ENCODE measurements at places on chromosomes 16 and 17.

DNA sequence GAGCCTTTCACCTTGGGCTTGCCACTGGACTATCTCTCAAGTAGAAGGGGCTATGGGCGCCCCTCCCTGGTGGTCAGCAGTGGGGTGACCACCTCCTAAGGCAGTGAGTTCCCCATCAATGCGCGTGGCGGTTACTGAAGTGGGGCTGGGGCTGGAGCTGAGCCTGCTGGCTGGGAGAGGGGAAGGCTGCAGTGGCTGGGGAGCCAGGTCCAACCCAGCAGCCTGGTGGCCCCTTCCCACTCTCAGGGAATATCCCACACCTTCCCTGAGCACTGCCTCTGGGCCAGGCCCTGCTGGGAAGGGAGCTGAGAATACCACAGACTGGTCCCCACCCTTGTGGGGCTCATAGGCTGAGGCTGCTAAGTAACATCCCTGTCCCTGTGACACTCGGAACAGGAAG, 19.8 kb upstream of the MPRIP start:
- DNase-seq, result no peak

GRCh38 chr17:1491443-1492248, 840 bp downstream of the MYO1C start:
- DNase-seq, result no peak

DNA sequence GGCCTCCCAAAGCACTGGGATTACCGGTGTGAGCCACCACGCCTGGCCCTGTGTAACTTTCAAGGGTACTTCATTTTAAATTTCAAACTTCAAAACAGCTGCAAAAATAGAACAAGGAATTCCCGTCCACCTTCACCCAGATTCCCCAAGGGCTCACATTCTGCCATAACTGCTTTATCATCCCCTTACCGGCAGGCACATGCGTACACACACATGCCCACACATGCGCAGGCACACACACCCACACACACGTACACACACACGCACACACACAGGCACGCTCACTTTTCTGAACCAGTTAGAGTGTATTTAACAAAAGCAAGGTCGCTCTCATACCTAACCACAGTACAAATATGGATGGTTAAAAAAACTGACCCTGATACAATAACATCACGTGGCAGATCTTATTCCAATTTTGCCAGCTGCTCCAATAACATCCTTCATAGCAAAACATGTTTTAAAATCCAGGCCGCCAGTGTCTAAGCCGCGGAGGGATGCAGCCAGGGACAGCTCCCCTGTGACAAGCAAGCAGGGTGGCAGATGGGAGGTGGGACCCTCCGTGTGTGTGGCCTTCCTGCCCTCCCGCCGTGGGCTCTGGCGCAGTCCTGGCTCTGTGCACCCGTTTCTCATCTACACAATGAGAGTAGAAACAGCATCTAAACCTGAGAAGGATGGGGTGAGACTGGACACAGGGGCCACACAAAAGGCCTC, 23.1 kb downstream of the PDIA2 start:
- no peak for DNase-seq

DNA sequence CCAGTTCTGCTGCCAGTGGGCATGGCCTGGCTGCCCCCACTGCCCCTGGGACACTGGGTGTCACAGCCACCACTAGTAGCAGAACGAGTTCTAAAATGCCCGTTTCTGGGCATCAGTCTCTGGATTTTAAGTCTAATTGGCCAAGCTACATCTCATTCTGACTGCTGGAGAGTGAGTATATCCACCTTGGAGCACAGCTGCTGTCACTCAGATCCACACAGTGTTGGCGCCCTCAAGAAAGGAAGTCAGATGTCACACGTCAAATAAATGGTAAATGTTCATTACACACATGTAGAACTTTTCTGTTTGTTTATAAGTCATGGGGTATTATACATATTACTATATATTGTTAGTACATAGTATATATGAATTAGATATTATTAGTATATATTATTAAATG, 19.4 kb downstream of the GNGT2 start:
- DNase-seq, result no peak

DNA sequence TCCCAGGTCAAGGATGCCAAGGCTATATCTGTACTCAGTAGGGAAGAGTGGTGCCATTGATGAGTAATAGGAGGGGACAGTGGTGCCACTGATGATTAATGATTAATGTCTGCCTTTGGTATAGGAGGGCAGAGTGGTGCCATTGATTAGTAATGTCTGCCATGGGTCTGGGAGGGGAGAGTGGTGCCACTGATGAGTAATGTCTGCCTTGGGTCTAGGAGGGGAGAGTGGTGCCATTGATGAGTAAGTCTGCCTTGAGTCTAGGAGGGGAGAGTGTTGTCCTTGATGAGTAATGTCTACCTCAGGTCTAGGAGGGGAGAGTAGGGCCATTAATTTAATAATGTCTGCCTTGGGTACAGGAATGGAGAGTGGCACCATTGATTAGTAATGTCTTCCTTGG, 507.8 kb upstream of the EEF2KMT start:
- no peak for DNase-seq

GRCh38 chr16:67943619-67944504, at the start of gene LCAT:
Gene LCAT (minus strand): TSS chr16:67944120. CDS start chr16:67944101, 19 bp downstream.
- peak; percentile 91 for DNase-seq

DNA sequence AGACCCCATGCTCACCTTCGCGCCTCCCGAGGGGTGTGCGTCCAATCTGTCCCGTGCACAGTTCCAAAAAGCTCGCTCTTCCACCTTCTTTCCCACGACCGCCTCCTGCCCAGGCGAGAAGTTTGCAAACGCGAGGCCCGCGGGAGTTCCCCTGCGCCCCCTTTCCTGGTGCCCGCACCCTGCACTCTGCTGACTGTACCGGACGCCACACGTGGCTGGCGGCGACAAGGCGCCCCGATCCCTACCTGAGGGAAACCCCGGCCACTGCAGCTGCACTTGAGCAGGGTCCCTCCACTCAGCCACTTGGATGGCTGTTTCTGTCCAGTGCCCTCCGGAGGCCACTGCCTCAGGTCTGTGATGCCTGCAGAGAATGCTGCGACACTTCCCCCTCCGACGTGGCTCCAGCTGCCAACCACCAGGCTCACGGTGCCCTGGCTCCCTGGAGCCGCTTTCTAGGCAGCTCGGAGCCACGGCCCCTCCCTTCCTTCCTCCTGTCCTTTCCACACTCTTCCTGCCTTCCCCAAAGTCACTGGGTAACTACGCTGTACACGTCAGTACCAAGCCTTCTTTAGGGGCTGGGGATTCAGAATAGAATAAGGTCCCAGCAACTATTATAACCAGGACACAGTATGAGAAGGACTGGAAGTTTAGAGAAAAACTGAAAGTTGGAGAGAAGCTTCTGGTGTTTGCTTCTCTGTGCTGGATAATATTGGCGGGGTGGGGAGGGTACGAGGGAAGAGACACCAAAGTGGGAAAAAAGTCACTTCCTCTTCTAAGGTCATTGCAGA, at the start of gene MLKL:
MLKL (minus strand) TSS at position 425 of the 788 bp plus-strand sequence. CDS start 5,105 bp downstream, outside the sequence.
- no peak for DNase-seq

- no peak for DNase-seq
Measured at GRCh38 chr17:30021708-30022317, 80.4 kb downstream of the EFCAB5 start.

GRCh38 chr17:75828076-75828400, 16.2 kb downstream of the UNC13D start:
- no peak for DNase-seq

DNA sequence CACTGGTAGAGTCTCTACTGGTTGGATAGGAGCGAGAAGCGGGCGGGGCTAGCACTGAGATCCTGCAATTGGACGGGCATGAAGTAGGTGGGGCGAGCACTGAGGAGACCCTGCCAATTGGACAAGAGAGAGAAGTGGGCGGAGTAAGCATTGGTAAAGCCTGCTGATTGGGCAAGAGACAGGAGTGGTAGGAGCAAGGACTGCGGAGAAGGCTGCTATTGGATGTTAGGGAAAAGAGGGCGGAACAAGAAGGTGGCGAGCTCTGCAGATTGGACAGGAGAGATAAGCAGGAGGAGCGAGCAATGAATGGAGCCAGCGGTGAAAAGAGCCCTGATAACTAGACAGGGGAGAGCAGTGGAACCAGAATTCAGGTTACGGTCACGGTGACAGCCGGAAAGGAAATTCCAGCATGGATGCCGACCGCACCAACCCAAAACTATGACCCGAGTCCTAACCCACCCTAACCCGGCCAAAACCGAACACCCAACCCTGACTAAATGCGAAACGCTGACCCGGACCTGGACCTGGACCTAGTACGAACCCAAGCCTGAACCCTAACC, 4.8 kb downstream of the SCGB1C2 start:
- DNase-seq, result no peak

- DNase-seq, result peak; percentile 95
Measured at GRCh38 chr17:7241783-7242716, at the start of gene GABARAP. Gene GABARAP (minus strand): TSS chr17:7242449. CDS start chr17:7242330, 119 bp downstream.

DNA sequence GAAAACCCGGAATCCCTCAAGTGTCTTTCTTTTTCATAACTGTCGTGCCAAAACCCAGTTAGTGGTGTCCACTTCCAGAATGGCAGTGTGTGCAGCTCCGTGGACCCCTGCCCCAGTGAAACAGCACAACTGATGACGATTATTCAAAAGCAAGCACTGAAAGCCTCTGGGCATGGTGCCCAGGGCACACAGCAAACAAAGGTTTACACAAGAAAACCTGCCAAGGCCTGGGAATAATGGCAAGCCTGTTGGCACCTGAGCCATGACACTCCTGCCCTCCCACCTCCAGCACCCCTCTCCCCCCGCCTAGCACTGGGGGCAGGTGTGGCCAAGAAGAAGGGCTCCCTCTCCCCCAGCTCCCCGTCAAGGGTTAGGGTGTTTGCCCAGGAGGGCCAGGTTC, 2.8 kb downstream of the PKMYT1 start:
- DNase-seq, result no peak

- DNase-seq, result no peak
Measured at GRCh38 chr17:18314059-18314730, 599 bp downstream of the TOP3A start.

DNA sequence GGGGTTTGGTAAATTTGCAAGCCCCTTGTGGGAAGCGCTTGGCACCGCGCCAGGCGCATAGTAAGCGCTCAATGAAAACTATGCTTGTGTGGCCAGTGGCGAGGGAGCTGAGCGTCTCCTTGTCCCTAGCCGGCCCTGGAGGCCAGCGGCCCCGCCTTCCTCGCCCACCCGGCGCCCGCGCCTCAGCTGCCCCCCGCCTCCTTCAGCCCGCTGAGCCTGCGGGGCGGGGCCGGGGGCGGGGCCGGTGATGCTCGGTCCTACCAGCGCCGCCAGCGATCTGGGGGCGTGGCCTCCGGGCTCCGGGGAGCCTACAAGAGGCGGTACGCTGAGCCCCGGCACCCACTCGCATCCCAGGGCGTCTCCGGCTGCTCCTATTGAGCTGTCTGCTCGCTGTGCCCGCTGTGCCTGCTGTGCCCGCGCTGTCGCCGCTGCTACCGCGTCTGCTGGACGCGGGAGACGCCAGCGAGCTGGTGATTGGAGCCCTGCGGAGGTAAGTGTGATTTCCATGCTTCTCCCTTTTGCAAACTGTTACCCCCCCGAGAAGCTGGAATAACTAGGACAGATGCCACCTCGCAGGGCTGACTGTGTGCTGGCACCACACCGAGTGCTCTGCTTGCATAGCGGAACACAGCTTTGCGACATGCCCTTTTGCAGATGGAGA, at the start of gene CRISPLD2:
CRISPLD2 (plus strand) TSS at position 342 of the 661 bp plus-strand sequence. CDS start 18,511 bp downstream, outside the sequence.
- DNase-seq, result peak; percentile 92

- no peak for DNase-seq
Measured at GRCh38 chr17:50380369-50381259, 7.6 kb downstream of the EME1 start.

GRCh38 chr17:80028030-80028429, 7.6 kb downstream of the TBC1D16 start:
- DNase-seq, result no peak

DNA sequence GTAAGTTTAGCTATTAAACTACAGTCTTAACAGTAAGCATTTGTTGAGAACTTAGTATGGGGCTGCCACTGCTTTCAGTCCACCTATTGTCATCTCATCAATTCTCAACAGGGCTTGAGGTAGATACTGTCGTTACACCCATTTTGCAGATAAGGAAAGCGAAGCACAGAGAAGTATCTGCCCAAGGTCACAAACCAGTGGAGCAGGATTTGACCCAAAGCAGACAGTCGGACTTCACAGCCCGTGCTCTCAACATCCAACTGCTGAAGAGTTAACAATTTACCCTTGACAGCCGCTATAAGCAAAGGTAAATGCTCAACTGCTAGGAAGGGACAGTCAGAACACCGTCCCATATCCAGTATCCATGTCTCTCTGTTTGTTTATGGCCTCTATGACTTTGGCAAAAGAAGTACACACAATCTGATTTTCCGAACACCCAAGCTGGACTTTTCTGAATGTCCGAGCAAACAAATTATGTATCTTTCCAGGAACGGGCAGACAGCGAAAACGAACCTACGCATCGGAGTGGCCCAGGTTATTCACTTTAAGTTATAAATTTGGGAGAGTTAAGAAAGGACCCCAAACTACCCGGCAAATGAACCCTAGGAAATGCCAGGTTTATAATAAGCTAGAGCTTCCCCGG, 1.2 kb downstream of the SIAH1 start:
- DNase-seq, result no peak

DNA sequence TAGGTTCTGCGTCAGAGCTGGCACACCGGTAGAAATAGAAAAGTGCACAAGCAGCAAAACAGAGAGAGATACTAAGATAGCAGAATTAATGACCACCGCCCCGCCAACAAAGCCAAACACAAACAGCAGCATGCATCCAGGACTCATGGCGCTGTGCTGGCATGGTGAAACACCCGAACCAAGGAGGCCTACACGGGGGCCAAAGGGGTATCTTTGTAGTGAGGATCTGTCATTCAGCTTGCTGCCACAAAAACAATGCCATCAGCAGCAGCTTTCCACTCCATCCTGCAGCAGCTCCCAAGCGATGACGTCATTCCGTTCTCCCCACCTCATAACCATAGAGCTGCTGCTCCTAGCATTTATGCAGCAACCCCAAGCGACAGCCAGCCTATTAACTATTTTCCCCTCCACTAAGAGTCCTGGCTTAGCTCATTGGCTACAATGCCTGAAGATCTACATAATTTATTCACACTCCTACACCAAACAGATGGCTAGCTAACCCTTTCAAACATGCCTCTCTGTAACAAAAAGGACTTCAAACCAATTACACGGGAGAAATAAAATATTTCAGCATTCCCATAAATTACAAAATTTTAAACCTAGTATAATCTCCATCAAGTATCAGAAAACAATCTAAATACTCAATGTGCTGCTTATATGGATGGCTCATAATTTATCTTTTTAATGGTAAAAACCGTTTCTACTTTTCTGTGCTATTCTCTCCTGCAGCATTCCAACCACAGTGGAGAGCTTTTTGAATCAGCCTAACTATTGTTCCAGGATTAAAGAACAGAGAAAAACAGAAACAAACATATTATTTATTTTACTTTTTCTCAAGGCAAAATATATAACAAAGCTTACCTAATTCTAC, 73.9 kb downstream of the SPAG9 start:
- no peak for DNase-seq

Data from coronary artery (tissue), 2 donors.